ENCODE measurements at places on chromosomes 1 and 21. TPM values are rescaled to one million over a fixed set of nuclear protein-coding genes. Genes with fewer than 3 reads are reported as not detected.
A peak's percentile ranks its signal among the peaks of the same experiment; 100 is the strongest.

Gene C1orf53
- total RNA-seq, result 1.2 TPM

Gene COL9A2
- total RNA-seq, result 5.7 TPM

Gene NPR1
- 0.59 TPM for total RNA-seq

Gene PLEKHA6
- total RNA-seq, result 0.61 TPM

- no peaks in the 10 kb centered on the region for H3K4me1 ChIP-seq
- DNase-seq, result no peak
- H3K27ac ChIP-seq, result no peak overlapping the region
- no peaks in the 10 kb centered on the region for H3K27me3 ChIP-seq
- H3K4me3 ChIP-seq, result no peak overlapping the region
- no peaks in the 10 kb centered on the region for H3K36me3 ChIP-seq
These were observed 262.9 kb downstream of the CACNA1E start for GRCh38 chr1:181746224-181746623.

DNA sequence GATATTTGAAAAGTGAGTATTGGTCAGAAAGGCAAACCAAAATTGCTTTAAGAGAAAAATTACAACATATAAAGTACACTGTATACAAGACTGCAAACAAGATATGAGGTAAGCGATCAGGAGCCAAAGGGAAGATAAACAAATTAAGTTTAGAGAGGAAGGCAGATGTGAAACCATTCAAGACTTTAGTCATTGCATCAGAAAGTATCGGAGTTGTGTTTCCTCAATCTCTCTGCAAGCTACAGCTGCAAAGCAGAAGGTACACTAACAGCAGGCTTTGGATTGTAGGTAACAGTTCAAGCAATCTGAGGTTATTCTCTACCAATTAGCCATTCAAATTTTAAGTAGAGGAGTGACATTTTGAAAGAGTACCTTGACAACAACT, 21.3 kb upstream of the TLCD4 start:
- peaks cover 9% of the 10 kb centered on the region for H3K27me3 ChIP-seq
- no peak overlapping the region for H3K4me3 ChIP-seq
- H3K27ac ChIP-seq, result peak overlapping the region; percentile 1
- H3K36me3 ChIP-seq, result no peaks in the 10 kb centered on the region
- H3K4me1 ChIP-seq, result peaks cover 9% of the 10 kb centered on the region
- no peak for DNase-seq

- H3K27ac ChIP-seq, result no peak overlapping the region
- no peaks in the 10 kb centered on the region for H3K36me3 ChIP-seq
- peaks cover 29% of the 10 kb centered on the region for H3K27me3 ChIP-seq
- peaks cover 26% of the 10 kb centered on the region for H3K4me1 ChIP-seq
These were observed 5.1 kb upstream of the ETV3L start for GRCh38 chr1:157104598-157105293.

DNA sequence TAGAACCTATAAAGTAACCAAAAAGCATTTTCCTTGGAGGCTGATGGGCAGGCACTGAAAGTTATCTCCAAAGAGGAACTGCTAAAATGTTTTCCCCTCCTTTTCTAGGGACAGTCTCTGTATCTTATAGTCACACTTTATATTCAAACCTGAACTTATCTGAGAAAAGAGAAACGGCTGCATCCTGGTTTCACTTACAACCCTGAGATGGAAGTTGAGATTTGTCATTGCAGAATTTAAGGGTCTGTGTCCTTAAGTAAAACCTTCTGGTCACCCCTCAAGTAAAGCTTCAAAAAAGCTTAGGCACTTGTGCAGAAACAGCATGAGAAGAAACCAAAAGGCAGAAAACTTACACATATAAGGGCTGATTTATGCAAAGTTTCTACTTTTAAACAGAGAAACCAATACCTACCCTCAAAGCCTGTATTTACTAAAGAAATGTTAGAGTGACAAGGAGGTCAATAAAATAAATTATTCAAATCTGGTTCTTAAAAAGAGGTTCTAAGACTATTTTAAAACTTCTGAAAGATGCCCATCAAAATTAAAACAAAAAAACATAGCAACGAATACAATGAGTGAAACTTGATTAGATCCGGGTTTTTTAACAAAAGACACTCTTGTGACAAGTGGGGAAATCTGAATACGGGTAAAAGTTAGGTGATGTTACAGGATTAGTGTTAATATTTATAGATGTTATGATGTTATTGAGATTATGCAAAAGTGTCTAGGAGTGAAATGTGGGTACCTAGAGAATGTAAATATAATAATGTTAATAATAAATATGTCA, 9.9 kb downstream of the CD58 start:
- H3K36me3 ChIP-seq, result peaks cover 73% of the 10 kb centered on the region
- H3K4me1 ChIP-seq, result peaks cover 92% of the 10 kb centered on the region
- DNase-seq, result no peak
- H3K4me3 ChIP-seq, result peak overlapping the region; percentile 71

Data from activated B cell treated with CpG ODN at 0.5 μM for 24 hours (primary cell).